ENCODE measurements at places on chromosomes 13 and 19.

- DNase-seq = no peak
Observed at GRCh38 chr19:51708811-51709210, 15.0 kb downstream of the HAS1 start.

DNA sequence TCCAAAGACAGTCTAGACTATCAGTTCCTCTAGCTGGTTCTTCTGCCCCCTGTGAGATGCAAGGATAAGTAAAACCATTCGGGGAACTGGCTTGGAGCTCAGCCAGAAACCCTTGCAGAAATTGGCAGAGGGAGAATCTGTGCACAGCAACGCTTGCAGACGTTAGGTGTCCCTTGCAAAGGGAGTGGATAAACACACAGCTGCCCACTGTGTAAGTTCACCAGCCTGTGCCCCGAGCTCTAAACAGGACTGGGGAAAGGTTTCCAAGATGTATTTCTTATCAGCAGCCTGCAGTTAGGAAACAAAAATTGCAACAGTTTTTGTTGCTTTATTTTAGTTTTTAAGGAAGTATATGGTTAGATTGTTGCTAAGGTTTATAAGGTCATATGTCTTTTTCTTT lies 19.0 kb upstream of the ADGRE1 start:
- DNase-seq = peak; percentile 24

DNA sequence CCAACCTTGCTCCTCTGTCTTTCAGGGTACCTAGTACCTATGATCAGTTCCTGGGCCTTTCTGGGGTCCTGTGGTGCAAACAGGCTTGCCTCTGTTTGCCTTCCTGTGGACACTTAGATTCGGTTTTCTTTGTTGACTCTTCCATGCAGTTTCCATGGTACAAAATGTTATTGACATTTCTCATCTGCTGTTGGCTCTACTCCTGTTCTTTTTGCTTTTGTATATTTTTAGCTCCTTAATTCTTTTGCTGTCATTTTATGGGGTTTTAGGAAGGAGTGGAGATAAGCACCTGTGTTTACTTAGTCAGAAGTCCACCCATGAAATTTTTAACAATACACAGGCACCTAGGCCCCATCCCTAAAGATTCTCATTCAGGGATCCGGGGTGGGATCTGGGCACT lies 20.5 kb upstream of the CNMD start:
- DNase-seq = no peak

DNA sequence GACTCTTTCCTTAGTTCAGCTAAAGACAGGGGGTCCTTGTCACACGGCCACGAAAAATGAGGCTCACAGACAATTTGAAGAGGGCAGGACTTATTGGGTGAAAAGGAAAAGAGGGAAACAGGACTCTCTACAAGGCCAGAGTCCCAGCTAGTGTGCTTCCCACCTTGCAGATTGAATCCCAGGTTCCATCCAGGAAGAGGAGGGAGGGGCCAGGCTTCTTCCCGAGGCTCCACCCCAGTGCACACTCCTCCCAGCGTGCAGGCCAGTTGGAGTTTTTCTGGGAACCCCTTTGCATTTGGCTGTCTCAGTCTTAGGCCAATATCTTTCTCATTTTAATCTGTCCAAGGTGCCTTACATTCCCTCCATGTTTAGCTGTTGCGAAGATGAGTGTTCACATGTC lies 106.8 kb downstream of the DNAJC3 start:
- DNase-seq = no peak

- DNase-seq = peak; percentile 56
Observed at GRCh38 chr13:77143431-77143830, 116.5 kb upstream of the FBXL3 start.

- DNase-seq = no peak
Observed at GRCh38 chr19:3041327-3041726, 12.2 kb upstream of the TLE2 start.

- peak; percentile 10 for DNase-seq
Observed at GRCh38 chr13:40692946-40693345, 26.5 kb upstream of the FOXO1 start.

- DNase-seq = no peak
Observed at GRCh38 chr19:29610213-29610573, 4.1 kb downstream of the POP4 start.

DNA sequence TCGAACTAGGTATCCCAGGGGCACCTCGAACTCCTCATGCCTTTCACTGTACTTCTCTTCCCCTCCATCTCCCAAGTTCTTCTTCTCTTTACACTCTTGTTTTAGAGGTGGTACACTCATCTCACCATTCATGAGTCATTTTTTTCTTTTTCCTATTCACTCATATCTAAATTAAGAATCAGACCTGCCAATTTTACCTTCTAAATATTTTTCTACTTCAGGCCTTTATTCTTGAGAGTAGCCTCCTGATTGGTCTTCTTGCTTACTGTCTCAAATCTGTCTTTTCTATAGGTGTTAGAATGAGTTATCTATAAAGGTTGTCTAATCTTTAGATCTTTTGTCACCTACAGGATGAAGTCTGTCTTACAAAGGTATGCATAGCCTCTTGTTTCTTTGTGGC lies 20.7 kb downstream of the TDRD3 start:
- no peak for DNase-seq

DNA sequence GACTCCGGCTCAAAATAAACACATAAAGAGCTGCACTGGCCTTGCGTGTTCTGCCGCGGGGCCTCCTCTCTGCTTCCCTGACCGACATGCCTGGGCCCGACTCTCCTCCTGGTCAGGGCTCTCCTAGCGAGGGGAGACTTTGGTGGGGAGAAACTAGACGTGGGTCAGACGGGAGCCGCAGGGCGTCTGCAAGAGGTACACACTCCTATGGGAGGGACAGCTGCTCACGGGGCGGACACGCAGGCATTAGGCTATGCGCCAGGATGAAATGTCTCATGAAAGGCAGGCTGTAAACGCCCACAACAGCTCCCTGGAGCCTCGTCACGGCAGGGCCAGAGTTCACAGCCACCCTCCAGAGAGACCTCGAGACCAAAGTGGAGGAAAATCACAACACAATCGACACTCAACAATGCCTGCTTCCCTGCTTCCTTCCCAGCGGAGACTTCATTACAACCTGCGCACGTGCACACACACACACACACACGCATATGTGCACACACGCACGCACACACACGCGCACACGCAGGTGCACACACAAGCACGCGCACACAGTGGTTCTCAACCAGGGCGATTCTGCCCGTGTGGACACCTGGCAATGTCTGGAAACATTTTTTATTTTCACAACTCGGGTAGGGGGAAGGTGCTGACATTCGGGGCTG lies 5.8 kb downstream of the SLC39A3 start:
- no peak for DNase-seq

DNA sequence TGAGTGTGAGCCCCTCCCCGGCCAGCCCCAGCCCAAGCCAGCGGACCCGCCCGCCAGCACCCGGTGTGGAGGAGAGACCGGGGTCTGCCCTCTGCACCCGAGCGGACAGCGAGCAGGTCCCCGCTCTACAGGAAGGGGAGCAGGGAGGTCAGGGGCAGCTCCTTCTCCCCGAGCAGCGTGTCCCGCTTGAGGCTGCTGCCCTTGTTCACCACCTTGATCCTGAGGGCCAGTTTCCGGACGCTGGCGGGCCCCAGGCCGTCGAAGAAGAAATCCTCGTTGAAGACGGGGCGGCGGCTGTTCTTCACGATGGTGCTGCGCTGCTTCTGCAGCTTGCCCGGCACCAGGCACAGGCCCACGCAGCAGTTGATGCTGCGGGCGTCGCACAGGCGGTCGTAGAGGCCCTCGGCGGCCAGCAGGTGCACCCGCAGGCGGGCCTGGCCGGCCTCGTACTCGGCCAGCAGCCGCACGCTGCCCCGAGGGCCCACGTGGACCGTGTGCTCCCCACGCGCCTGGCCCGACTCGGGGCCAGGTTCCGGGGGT lies 1.9 kb downstream of the C2CD4C start:
- no peak for DNase-seq

DNA sequence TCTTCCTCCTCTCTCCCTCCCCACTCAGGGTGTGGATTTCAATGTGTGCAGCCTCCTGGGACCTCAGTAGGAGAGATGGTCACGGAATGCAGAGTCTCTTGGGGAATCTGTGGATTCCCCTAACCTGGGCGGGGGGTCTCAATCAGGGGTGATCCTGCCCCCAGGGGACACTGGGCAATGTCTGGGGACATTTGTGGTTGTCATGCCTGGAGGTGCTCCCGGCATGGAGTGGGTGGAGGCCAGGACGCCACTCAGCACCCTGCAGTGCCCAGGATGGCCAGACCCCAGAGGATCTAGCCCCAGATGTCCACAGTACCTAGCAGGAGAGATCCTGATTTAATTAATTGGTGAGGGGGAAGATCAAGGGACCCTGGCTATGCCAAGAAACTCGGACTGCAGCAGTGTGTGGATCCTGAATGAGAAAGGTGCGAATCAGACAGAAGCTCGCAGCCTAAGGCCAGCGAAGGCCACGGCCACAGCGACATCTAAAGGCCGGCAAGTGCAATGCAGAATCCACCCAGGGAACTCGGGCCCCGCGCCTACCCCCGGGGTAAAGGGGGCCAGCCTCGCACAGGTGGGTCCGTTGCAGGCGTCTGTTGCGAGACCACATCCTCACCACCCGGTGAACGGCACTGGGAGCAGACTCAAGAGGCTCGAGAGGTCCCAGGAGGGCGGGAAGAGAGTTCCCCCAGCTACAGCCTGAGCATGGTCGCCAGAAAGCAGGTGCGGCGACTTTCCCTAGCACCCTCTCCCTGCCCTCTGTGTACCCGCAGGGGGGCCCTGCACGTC lies 88.8 kb downstream of the GNG7 start:
- DNase-seq = peak; percentile 22

DNA sequence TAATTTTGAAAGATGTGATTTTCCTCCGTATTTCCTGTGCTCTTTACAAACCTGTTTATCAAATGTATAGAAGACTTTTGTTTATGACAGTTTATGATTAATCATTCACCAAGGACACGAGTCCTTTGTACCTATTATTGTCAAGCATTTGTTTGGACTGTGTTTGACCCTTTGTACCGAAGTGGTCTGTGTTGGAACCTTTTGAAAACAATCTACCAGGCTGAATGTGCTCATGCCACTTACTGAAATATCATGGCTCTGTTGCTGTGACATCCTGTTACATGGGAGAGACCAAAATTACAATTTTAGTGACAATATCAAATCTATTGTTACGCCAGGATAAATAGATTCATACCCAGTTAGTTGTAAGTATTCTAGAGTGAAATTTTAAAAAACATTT lies 193.6 kb downstream of the IRS2 start:
- peak; percentile 14 for DNase-seq

DNA sequence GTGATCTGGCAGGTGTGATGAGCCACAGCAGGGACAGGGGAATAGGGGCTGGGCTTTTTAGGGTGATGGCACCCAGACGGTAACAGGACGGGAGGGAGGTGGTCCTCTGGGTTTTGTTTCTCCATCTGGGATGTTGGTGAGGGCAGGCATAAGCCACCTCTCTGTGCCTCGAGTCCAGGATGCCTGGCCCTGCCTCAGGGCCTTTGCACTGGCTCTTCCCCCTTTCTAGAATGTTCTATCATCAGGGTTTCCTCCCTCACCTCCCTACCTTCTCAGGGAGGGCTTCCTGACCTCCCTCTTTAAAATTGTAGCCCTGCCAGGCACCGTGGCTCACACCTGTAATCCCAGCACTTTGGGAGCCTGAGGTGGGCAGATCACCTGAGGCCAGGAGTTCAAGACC lies 6.6 kb downstream of the CERS4 start:
- no peak for DNase-seq

DNA sequence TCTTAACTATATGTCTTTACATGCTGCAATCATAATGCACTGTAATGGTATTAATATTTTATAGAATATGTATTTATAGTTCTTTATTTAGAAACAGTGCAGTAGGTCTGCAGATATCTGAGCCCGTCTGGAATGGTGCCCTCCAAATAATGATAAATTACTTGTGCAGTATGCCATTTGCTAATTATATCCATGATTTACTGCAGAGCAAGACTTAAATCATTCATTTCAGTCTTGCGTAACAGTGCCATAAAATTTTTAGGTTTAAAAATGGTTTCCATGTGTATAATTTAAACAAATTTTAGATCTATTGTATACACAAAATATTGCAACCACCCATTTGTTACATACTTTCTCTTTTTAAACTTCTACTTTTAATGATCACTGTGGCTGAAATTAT lies 175.1 kb downstream of the ZNF536 start:
- DNase-seq = no peak

- no peak for DNase-seq
Observed at GRCh38 chr19:32910874-32911273, 41.3 kb upstream of the SLC7A9 start.

GRCh38 chr13:45627656-45628055 lies 12.1 kb upstream of the ERICH6B start:
- no peak for DNase-seq

- DNase-seq = peak; percentile 31
Observed at GRCh38 chr13:51125495-51126226, 14.6 kb upstream of the C13orf42 start.

DNA sequence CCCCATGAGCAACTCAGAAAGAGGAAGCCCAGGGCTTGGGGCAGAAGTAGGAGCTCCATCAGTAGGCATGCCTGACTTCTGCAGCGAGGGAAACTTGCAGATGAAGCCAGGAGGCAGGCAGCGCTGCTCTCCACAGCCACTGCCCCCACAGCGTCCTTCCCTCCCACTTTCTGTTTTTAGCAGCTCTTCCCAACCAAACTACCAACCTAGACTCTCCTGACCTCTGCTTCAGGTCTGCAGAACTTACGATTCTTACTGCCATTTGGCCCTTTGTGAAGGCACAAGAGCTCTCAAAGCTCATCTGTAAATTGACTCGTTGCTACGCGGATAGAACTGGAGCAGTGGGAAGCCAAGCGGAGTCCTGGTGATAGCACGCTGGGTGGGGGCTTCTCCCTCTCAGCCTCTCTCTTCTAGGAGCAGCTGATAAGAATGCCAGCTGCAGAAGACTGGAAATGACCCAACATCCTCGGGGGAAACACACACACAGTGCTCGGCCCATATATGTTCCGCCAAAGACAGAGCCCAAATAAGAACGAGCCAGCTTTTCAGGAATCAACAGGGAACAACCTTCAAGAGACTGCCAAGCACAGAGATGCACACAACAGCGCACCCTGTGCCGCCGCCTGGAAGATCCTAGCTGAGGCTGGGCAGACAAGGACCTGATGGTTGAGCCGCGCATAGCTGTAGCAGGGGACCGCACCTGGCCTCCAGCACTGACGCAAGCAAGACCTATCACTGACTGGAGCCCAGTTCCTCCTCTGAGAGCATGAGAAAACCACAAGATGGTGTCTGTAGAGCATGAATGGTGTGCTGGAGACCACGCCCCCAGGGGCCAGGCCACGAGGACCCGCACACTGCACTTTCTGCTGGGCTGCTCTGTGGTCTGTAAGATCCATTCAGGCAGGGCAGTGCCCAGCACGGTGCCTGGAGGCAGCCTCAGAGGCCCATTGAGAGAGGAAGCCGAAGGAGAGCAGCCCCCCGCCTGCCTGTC lies 15.9 kb upstream of the SLC35E1 start:
- DNase-seq = no peak

GRCh38 chr13:39597838-39598237 lies 5.2 kb downstream of the LHFPL6 start:
- no peak for DNase-seq

- no peak for DNase-seq
Observed at GRCh38 chr19:29934257-29934656, 7.8 kb upstream of the URI1 start.
